ENCODE measurements at places on chromosomes 1 and 21.

DNA sequence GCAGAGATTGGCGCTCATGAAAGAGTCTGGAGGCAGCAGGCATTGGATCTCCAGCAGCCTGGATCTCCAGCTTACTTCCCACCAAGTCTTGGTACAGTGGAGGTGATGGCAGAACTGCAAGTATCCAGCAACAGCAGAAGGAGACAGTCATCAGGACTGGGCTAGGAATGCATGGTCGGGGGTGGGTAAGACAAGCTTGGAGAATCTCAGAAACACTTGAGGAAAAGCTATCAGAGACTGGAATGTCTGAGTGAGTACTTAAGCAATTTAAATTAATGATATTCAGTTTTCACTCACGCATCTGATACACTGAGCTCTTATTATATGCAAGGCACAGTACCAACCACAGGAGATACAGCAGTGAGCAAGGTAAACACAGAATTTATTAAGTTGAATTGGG is 9.8 kb downstream of the TMEM35B start:
- no peak for DNase-seq

- peak; percentile 46 for DNase-seq
These were observed 483 bp downstream of the CHML start for GRCh38 chr1:241639623-241640148.

- no peak for DNase-seq
These were observed 116.0 kb downstream of the LMX1A start for GRCh38 chr1:165240492-165240891.

GRCh38 chr21:17196623-17197022 is 316.2 kb upstream of the CXADR start:
- DNase-seq, result no peak

Data from caudate nucleus (tissue), 63 donors.